ENCODE measurements at places on chromosomes 11 and 22.

DNA sequence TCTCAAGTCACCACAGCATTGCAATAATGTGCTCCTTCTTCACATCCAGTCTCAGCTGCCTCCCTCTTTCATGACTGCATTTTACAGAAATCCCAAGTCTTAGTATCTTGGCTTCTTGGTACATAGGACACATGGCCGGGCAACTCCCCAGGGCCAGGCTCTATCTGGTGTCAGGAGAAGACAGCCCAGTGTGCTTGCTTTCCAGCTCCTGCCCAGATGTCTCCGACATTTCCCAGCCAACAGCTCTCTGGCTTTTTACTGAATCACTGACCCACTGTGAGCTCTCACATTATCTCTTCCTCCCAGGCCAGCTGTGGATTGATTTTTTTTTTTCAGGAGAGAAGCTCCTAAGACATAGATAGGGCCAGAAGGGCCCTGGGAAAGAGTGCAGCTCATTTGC, 346.0 kb upstream of the C11orf87 start:
- no peak for DNase-seq
- no peaks in the 10 kb centered on the region for H3K27me3 ChIP-seq
- H3K36me3 ChIP-seq, result no peaks in the 10 kb centered on the region
- no peak overlapping the region for H3K27ac ChIP-seq

GRCh38 chr11:88301488-88302140, 35.9 kb downstream of the CTSC start:
- no peaks in the 10 kb centered on the region for H3K27me3 ChIP-seq
- H3K27ac ChIP-seq, result no peak overlapping the region
- H3K4me3 ChIP-seq, result no peak overlapping the region
- no peaks in the 10 kb centered on the region for H3K4me1 ChIP-seq
- DNase-seq, result no peak

DNA sequence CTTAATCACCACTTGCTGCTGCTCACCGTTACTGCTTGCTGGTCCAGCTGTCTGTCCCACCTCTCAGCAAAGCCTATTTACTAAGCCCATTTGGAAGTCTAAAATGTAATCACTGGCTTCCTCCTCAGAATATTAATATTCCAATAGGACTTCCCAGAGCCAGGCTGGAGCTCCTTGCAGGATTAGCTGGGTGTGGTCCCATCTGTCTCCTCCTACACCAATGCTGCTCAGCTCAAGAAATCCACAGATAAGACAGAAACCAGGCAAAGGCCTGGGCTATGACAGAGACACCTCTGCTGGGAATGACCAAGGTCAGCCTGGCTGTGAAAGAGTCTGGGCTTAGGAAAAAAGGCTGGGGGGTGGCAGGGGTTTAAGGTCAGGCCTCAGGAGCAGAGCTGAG, 317.8 kb downstream of the BUD13 start:
- no peak overlapping the region for H3K4me3 ChIP-seq
- DNase-seq, result no peak
- H3K36me3 ChIP-seq, result no peaks in the 10 kb centered on the region
- H3K27ac ChIP-seq, result no peak overlapping the region
- H3K27me3 ChIP-seq, result no peaks in the 10 kb centered on the region

DNA sequence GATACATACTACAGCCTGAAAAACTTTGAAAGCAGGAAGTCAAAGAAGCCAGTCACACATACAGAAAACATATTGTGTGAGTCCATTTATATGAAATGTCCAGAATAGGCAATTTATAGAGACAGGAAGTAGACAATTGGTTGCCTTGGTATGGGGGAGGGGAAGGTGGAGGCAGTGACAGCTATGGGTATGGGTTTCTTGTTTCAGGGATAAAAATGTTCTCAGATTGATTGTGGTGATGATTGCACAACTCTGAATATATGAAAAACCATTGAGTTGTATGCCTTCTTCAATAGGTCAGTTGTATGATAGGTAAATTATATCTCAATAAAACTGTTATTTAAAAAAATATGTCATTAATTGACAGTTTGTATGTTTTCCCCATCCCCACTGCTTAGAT, 137.6 kb downstream of the SNX19 start:
- no peaks in the 10 kb centered on the region for H3K36me3 ChIP-seq
- H3K4me1 ChIP-seq, result no peaks in the 10 kb centered on the region
- no peak for DNase-seq
- H3K4me3 ChIP-seq, result no peak overlapping the region
- H3K27me3 ChIP-seq, result no peaks in the 10 kb centered on the region

GRCh38 chr11:85628771-85629341, 463 bp downstream of the TMEM126B start:
- DNase-seq, result no peak
- peaks cover 6% of the 10 kb centered on the region for H3K4me1 ChIP-seq
- H3K4me3 ChIP-seq, result peak overlapping the region; percentile 95
- H3K27me3 ChIP-seq, result no peaks in the 10 kb centered on the region
- H3K36me3 ChIP-seq, result 0 out of 2 replicates have a peak, but pooled peaks cover 2% of the 10 kb centered on the region

DNA sequence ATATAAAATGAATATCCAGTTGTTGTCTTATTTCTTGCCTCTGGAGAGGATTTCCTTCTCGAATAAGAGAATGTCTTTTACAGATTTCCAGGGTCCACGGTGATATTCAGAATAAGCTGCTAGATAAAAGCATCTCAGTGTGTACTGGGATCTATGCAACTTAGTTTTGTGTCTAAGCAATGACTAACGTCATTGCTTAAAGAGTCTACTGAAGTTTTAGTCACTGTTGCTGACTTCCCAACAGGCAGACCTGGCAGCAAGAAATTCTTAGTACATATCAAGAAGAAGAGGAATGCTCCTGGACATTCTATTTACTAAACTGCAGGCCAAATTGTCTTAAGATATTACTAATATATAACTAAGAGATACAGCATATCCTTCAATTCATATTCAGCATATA, 70.3 kb downstream of the SOX6 start:
- no peaks in the 10 kb centered on the region for H3K27me3 ChIP-seq
- no peak overlapping the region for H3K27ac ChIP-seq
- DNase-seq, result no peak
- H3K36me3 ChIP-seq, result no peaks in the 10 kb centered on the region
- H3K4me1 ChIP-seq, result no peaks in the 10 kb centered on the region
